ENCODE measurements at places on chromosomes 4 and X.

DNA sequence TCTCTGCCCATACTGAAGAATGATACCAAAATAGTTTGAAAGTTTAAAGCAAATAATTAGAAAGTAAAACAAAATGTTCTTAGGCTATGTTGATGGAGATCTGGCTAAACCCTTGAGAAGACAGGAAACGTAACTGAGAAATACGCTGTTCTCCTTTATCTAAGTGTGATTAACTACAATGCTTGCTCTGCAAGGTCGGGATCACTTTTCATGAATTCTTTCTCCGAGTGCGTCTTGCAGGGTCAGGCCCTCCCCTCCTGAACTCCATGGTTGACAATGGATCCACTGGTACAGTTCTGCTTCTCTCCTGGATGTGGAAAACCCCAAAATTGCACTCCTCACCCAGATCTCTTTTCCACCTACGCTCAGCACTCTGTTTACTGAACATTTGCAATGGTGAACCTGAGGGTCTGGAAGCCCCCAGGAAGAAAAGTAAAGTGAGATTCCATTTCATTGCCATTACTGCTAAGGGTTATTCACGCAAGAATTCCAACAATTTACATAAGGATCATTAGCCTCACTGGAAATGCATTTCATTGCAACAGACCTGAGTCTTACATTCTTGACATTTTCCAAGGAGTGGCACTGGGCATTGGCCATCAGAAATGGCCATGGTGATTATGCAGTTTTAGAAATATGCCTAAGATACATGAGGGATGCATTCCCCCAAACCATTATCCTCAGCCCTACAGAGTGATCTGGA is 24.6 kb upstream of the WWC2 start:
- no peak for DNase-seq

DNA sequence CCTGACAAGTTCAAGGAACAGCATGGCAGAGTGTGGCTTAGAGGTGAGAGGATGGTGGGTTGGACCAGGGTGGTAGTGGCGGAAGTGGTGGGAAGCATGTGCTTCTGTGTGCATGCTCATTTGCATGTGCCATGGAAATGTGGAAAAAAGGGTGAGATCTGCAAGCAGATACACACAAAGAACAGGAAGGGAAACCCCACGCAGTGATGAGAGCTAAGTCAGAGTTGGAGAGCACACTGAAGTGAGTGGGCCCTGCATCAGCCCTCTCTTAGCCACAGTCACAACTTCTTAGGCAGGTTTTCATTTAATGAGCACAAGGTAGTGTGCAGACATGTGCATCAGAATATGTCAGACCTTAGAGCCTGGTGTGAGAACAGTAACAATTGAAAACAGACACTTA is 483.8 kb downstream of the AFF2 start:
- no peak for DNase-seq

GRCh38 chr4:129218360-129218759 is 122.4 kb downstream of the C4orf33 start:
- DNase-seq: no peak

- no peak for DNase-seq
These were observed 1.3 kb upstream of the USP51 start for GRCh38 chrX:55490974-55491373.

- no peak for DNase-seq
These were observed 122.1 kb downstream of the FRAS1 start for GRCh38 chr4:78179196-78179595.

GRCh38 chrX:133921764-133922389 is 63.5 kb downstream of the GPC3 start:
- DNase-seq: no peak

DNA sequence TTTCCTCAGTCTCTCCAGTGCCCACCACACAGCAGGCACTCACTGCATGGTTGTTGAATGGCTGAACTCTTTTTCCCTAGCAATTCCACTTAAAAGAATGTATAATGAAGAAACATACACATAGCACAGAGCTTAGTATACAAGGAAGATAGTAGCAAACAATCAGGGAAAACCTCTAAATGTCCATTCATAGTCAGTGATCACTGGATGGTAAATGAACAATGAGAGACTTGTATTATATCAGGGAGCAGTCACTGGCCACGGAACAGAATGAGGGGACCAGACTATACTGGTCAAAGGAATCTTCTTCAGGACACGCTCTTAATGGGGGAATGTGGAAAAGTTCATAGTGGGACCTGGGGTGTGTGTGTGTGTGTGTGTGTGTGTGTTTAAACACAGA is 43.6 kb upstream of the FAM156A start:
- DNase-seq: no peak

DNA sequence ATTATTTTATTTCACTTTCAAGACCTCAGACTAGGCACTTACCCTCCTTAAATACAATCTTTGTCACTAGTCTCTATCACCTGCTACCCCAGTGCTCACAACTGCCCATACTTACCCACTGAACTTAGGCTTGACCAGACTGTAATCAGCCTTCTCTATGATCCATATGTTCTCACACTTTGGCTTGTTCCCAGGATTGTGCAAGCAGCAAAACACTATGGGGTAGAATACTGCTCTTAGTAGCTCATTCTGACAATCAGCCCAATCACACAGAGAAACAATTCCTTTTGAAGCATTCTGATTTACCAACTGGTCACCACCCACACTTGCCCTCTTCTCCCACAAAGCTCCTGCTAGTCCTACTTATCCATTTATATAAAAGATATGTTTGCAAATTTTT is 878.3 kb downstream of the FSTL5 start:
- no peak for DNase-seq

GRCh38 chr4:21290562-21290961 is 590.3 kb downstream of the PACRGL start:
- no peak for DNase-seq

DNA sequence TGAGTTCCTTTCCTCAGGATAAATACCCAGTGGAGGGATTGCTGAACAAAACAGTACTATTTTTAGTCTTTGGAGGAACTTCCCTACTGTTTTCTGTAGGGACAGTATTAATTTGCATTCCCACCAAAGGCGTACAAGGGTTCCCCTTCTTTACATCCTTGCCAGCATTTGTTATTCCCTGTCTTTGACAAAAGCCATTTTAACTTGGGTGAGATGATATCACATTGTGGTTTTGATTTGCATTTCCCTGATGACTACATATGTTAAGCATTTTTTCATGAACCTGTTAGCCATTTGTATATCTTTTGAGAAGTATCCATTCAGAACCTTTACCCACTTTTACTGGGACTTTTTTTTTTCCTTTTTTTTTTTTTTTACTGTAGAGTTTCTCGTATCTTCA is 126.2 kb upstream of the ANXA10 start:
- DNase-seq: no peak

DNA sequence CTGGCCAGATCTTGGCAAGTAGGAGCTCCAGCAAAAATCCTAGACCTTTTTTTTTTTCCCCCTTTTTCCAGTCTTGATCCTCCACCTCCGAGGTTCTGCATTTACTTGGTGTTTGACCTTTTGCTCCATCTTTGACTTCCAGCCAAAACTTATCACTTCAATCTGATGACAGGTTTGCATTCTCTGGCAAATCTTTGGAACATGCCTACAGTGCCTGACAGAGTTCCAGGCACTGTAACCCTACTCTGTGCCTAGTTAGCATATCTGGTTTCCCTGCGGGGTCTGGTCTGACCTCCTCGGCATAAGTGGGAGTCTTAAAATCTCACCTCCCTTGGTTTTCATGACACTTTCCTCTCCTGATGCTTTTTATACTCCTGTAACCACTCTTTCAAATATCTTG is 39.4 kb upstream of the NR3C2 start:
- no peak for DNase-seq

GRCh38 chr4:25446611-25447010 is 69.5 kb downstream of the ANAPC4 start:
- no peak for DNase-seq

- no peak for DNase-seq
These were observed 16.1 kb downstream of the NKX3-2 start for GRCh38 chr4:13527981-13528820.

DNA sequence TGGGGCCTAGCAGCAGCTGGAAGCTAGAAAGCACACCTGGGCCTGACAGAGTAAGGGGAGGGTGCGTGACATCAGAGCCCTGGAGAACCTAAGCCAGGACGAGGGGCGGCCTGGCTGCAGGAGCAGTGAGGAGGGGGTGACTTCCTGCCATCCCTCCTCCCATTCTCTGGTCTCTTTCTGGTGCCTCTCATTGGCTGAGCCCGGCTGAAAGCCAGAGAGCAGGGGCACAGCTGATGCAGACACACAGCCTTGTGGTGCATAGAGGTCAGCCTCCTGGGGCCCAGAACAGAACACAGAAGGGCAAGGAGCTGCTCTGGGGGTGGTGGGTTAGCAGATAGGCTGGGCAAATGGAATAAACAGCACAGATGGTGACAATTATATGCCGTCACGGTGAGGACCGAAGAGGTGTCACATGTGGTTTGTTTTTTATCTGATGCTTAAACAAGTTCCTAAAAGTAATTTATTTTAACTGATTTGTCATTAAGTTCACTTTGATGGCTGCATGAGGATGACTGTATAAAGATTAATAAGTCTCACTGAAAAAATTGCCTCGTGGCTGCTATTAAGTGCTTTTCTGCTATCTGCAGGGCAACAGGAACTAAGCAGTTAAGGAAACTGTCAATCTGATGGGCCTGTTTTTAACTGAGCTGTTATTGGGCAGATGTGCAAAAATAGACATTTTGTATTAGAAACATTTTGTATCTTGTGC is 102.0 kb downstream of the FNIP2 start:
- no peak for DNase-seq
